ENCODE measurements at places on chromosomes 13 and 19. TPM values are rescaled to one million over a fixed set of nuclear protein-coding genes. Genes with fewer than 3 reads are reported as not detected.

DNA sequence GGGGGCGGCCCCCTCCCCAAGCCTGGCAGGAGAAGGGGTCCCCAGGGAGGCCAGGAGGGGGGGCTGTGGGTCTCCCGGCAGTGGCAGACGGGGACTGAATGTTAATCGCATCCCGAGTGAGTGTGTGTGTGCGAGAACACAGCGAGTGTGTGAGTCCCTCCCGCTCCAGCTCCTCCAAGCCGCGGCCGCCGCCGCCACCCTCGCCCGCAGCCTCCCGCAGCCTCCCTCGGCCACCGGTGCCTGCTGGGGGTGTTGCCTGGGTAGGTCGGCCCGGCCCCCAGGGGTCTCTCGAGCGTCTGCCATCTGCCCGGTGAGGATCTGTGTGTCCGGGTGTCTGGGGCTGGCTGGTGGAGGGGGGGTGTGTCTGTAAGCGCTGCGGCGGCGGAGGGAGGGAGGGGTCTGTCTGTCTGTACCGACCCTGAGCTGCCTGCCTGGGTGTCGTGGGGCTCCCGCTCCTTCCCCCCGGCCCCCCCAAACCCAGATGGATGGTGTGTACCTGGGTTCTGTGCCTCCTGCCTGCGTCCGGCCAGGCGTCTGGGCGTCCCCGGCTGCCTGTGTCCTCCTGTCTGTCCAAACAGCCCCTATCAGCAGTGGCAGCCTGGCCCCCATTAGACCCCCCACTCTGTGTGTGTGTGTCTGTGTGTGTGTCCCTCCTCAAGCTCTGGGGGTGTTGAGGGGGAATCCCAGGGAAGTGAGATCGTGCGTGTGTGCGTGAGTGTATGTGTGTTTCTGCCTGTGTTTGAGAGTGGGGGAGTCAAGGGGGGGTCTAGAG lies at the start of gene GRIN2D:
GRIN2D (plus strand) TSS at position 110 of the 772 bp plus-strand sequence. CDS start 4,725 bp downstream, outside the sequence.
- DNase-seq, result no peak

DNA sequence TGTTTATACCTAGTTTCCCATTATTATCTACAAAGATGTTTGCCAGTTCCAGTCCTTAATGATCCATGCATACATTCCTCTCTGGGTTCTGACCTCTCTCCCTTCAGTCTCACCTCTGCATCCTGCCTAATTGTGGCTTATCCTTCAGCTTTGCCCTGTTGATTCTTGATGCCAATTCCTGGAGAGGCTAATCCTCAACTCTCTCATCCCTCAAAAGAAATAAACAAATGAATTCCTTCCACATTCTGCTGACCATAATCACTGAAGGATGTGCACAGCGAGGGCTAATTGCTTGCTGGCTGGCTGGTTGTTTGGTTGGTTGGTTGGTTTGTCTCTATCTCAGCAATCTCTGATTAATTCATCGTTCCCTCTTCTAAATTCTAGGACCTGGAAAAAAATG lies 113.8 kb downstream of the IRS2 start:
- no peak for DNase-seq

GRCh38 chr13:76874479-76874878 lies 11.7 kb downstream of the KCTD12 start:
- no peak for DNase-seq

DNA sequence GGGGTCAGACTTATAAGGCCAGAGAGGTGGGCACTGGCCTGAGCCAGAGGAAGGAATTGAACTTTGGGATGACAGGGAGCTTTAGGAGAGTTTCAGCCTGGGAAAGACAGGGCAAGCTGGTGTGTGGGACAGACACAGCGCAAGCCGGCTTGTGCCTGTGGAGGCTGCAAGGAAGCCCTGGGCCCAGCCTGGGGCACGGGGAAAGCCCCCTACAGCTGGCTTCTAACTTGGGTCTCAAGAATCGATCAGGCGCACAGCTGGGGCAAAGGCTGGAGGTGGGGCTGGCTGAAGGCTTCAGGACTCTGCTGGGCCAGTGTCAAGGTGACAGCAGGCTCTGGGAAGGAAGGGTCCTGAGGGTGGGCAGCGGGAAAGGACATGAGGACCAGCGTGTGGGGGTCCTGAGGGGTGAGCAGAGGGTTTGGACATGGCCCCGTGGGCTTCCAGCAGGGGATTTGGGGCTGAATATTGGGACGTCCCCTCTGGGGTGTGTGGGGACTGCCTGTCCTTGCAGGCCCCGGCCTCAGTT lies 3.0 kb downstream of the PTOV1 start:
- DNase-seq, result no peak

- DNase-seq, result no peak
Observed at GRCh38 chr13:105702441-105702840, 833.0 kb downstream of the EFNB2 start.

DNA sequence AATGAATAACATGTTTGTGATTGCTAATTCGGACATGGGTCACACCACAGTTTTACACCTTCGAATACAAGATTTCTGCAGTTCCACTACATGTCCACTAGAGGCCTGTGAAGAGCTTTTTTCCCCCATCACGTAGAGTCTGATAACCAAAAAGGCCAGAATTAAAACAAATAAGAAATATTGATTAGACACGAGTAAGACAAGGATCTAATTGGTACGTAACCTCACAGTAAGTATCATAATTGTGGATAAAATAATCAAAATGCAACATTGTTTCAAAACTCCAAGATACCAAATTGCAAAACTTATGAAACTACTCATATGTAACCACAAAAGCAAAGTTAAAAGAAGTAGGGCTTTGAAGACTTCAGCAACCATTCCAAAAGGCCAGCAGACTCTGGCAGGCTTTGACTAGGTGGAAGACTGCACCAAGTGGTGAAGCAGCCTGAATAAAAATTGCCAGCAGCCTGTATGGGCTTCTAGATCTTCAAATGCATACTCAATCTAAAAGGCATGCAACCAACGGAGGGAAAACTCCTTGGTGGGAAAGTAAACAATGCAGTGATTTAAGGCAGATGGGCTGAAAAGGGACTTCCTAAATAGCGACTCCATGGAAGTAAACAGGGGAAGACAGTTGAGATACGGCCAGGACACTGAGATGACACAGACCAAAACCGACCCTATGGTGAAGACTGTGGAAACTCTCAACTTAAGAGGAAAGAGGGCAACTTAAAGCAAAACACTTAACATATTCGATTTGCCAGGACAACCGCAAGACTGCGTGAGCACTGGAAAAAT lies 56.7 kb downstream of the STARD13 start:
- DNase-seq, result no peak

- no peak for DNase-seq
Observed at GRCh38 chr19:5697890-5698634, 8.0 kb downstream of the RPL36 start.

- DNase-seq, result no peak
Observed at GRCh38 chr19:3855320-3855719, 13.5 kb downstream of the ZFR2 start.

DNA sequence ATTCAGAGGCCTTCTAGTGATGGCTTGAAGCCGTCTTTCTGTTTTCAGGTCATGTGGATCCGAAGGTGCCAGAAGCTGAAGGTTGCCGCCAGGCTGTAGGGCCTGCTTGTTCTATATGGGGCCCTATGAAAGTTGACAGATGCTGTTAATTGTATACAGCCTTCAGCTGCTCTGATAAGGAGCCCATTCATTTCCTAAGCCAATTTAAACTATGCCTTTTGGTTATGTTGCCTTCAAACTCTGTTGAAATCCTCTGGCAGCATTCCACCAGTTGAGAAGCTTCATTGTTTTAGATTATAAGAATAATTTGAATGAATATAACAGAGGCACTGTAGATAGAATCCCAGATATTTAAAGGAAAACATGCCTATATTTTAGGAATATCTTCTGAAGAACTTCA lies 34.4 kb downstream of the RAP2A start:
- DNase-seq, result no peak

DNA sequence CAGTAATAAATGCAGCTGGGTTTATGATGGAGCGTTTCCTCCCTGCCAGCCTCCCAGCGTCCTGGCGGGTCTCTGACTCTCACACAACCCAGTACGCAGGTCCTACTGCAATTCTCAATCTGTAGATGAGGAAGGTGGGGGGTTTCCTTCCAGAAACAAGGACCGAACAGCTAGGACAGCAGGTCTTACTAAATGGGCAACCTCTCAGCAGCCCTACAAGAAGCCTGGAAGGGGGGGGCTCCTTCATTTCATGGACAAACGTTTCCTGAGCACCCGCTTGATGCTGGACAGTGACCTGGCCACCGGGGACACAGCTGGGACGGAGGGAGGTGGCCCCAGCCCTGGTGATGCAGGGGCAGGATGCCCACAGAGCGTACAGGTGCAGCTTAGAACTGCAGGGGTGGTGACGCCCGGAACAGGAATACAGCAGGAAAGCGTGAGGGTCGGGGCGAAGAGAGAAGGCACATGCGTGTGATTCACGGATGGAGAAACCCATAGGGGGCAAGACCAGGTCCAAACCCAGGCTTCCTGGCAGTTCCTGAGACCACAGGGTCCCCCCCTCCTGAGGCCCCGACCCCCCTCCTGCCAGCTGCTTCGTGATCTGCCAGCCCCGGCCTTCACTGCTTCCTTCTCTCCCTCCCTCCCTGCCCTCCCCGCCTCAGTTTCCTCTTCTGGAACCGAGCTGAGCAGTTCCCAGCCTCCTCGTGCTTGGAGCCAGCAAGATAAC lies 732 bp upstream of the C2CD4C start:
- no peak for DNase-seq

- no peak for DNase-seq
Observed at GRCh38 chr13:98237331-98237730, 60.3 kb upstream of the RNF113B start.

DNA sequence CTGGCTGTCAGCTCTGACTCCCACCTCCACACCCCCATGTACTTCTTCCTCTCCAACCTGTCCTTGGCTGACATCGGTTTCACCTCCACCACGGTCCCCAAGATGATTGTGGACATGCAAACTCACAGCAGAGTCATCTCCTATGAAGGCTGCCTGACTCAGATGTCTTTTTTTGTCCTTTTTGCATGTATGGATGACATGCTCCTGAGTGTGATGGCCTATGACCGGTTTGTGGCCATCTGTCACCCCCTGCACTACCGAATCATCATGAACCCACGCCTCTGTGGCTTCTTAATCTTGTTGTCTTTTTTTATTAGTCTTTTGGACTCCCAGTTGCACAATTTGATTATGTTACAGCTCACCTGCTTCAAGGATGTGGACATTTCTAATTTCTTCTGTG lies 506 bp downstream of the OR7E24 start:
- no peak for DNase-seq

- DNase-seq, result no peak
Observed at GRCh38 chr19:30318261-30318660, 53.9 kb upstream of the ZNF536 start.

DNA sequence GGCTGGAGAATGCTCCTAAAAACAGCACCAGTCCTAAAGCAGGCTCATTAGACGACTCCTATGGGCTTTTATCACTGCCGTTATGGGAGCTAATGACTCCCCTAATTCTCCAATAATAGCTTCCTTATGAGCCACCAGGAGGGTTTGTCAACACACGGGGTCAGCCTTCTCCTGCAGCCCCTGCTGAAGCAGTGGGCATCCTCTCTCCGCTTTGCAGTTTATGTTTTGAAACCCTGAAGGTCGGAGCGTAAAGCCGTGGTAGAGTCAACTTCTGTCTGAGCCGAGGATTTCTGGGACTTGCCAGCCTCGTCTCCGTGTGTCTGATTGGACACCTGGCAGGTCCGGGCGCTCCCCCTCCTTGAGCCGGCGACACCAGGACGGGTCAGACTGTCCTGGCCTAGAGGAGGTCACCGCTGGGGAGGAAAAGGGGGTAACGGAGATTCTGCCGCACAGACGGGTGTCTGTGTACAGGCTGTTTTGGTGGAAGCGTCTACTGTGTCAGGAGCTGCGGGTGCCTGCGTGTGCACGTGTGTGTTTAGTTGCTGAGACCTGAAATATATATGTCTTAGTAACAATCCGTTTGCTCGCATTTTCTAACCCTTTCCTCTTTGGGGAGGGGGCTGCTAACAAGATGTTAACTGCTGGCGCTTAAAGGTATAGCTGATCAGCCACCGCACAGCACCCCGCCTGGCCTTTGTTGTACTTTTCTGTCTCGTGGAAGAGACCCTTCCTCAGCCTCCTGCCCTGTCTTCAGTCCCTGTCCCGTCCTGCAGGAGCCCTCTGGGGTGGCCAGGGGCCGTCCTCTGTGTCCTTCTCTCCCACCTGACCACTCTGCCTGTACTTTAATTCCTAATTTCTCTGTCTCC lies 1.9 kb downstream of the KDM4B start:
- DNase-seq, result no peak

- no peak for DNase-seq
Observed at GRCh38 chr19:57558525-57558924, 1.1 kb downstream of the ZNF550 start.

GRCh38 chr13:112060899-112061366 lies 6.0 kb upstream of the SOX1 start:
- DNase-seq, result no peak

DNA sequence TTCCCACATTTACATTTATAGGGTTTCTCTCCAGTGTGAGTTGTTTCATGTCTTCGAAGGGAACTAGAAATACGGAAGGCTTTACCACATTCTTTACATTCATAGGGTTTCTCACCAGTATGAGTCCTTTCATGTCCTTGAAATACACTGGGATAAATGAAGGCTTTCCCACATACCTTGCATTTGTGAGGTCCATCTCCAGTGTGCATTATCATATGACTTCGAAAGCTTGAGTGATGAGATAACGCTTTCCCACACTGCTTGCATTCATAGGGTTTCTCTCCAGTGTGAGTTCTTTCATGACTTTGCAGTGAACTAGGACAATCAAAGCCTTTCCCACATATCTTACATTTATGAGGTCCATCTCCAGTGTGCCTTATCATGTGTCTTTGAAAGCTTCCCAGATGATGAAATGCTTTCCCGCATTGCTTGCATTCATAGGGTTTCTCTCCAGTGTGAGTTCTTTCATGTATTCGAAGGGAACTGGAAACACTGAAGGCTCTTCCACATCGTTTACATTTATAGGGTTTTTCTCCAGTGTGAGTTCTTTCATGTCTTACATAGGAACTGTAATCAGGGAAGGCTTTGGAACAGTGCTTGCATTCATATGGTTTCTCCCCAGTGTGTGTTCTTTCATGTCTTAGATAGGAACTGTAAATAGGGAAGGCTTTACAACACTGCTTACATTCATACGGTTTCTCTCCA lies 15.1 kb downstream of the ZNF442 start:
- DNase-seq, result no peak

GRCh38 chr13:100128373-100128772 lies 39.5 kb downstream of the PCCA start:
- DNase-seq, result no peak

The ANGPTL4 gene
- 14.6 TPM for polyA plus RNA-seq

The RTBDN gene
- polyA plus RNA-seq, result 0.65 TPM

The NCR1 gene
- polyA plus RNA-seq, result 0.13 TPM

The KRTDAP gene
- not detected for polyA plus RNA-seq

The RGL3 gene
- polyA plus RNA-seq, result 6.5 TPM

The CYP4F22 gene
- 2.6 TPM for polyA plus RNA-seq

The CNN1 gene
- polyA plus RNA-seq, result 3,172 TPM

The IGSF23 gene
- polyA plus RNA-seq, result not detected

The ZNF132 gene
- 2.3 TPM for polyA plus RNA-seq
